Activated B cell treated with CpG ODN at 0.5 μM for 24 hours (primary cell): ENCODE measurements at places on chromosomes 6 and 20. TPM values are rescaled to one million over a fixed set of nuclear protein-coding genes. Genes with fewer than 3 reads are reported as not detected.

Gene ATAT1
- 6.9 and 10.3 TPM in 2 replicates for total RNA-seq

DNA sequence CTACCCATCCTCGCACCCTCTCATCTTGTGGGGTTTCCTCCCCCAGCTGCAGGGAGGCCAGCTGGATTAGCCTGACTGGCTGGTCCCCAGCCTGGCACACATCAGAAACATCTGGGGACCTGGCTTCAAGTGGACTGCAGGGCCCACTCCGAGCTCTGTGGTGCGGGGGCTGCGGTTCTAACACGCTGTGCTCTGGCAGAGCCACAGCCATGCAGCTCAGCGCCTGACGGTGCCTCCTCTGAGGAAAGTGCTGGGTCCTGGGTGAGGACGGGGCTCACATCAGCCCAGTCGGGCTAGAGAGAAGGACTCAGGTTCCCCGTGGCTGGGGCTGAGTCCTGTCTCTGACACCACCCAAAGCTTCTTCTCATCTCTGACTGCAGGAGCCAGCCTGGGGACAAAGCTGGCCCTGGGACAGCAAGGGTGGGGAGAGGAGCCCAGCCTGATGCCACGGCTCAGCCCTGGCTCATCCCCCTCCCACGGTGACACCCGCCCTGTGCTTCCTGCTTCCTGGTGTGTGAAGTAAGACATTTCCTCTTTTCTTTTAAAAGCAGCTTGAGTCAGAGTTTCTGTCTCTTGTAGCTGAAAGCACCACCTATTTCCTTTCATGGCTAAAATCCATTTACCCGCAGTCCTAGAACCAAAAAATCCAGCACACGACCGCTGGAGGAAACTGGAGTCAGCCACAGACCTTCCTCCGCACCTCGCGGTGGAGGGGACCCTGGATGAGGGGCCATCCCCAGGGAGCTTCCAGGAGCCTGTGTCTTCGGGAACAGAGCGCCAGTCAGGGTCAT is 127.4 kb upstream of the AFDN start:
- H3K27me3 ChIP-seq = peaks cover 3% of the 10 kb centered on the region
- H3K36me3 ChIP-seq = no peaks in the 10 kb centered on the region
- peak overlapping the region; percentile 96 for H3K27ac ChIP-seq
- H3K4me1 ChIP-seq = peaks cover 24% of the 10 kb centered on the region

DNA sequence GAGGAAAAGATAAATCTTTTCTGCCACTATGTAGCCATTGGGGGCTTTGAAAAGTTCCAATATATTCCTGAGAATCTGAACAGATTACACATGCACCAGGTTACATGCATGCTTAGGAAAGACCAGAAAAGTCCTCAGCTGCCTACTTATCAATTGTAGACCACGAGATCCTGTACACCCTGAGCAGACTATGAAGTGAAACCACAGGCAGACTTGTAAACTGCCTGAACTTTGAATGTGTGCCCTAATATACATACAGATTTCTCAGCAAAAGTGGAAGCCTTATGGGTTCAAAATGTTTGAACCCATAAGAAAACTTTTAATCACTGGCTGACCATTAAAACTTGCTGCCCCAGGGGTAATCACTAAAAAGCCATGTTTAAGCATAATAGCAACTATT is 273.5 kb upstream of the RUNX2 start:
- DNase-seq = no peak
- H3K27ac ChIP-seq = no peak overlapping the region
- no peak overlapping the region for H3K4me3 ChIP-seq
- no peaks in the 10 kb centered on the region for H3K36me3 ChIP-seq
- no peaks in the 10 kb centered on the region for H3K27me3 ChIP-seq

Gene TRIM10
- not detected in 2 replicates for total RNA-seq

- H3K36me3 ChIP-seq = no peaks in the 10 kb centered on the region
- no peak overlapping the region for H3K4me3 ChIP-seq
- no peaks in the 10 kb centered on the region for H3K4me1 ChIP-seq
- peaks cover 11% of the 10 kb centered on the region for H3K27me3 ChIP-seq
- no peak for DNase-seq
- no peak overlapping the region for H3K27ac ChIP-seq
These were observed 38.7 kb upstream of the SLC17A4 start for GRCh38 chr6:25715794-25716193.

DNA sequence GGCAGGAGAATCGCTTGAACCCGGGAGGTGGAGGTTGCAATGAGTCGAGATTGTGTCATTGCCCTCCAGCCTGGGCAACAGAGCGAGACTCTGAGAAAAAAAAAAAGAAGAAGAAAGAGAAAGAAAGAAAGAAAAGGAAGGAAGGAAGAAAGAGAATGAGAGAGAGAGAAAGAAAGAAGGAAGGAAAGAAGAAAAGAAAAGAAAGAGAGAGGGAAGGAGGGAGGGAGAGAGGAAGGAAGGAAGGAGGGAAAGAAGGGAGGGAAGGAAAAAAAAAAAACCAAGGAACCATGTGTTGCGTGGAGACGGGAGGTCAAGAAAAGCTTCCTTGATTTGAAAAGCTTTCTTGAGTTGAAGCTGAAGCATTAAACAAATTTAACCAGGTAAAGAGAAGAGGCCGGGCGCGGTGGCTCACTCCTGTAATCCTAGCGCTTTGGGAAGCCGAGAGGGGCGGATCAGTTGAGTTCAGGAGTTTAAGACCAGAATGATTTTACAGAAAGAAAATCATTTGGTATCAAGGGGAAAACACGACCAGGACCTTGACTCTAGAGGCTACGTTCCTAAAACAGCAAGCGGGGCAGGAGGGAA is 90.5 kb upstream of the PRSS16 start:
- peak overlapping the region; percentile 89 for H3K4me3 ChIP-seq
- no peak for DNase-seq
- H3K36me3 ChIP-seq = no peaks in the 10 kb centered on the region
- H3K27me3 ChIP-seq = no peaks in the 10 kb centered on the region
- H3K27ac ChIP-seq = peak overlapping the region; percentile 81

- H3K4me3 ChIP-seq = no peak overlapping the region
- no peak overlapping the region for H3K27ac ChIP-seq
- H3K27me3 ChIP-seq = peaks cover 14% of the 10 kb centered on the region
- H3K4me1 ChIP-seq = no peaks in the 10 kb centered on the region
These were observed 185.0 kb downstream of the NFATC2 start for GRCh38 chr20:51357543-51357942.

DNA sequence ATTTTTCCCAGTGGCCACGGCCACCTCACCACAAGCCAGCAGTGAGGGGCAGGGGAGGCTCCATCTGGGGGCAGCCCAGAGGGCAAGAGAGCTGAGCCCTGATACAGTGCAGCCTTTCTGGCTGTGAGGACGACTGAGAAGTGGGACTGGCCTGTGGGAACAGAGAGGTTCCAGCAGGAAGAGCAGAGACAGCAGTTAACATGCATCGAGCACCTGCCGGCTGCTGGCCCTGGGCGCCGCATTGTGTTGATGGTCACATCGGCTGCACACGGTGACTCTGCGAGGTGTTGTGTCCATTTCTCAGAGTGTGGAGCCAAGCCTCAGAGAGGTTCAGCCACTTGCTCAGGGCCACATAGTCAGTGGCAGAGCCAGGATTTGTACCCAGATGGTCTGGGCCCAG is 9.8 kb downstream of the FOXS1 start:
- H3K27me3 ChIP-seq = no peaks in the 10 kb centered on the region
- no peak for DNase-seq
- H3K4me1 ChIP-seq = peaks cover 9% of the 10 kb centered on the region
- no peak overlapping the region for H3K27ac ChIP-seq

- no peaks in the 10 kb centered on the region for H3K36me3 ChIP-seq
- H3K27ac ChIP-seq = no peak overlapping the region
- no peak overlapping the region for H3K4me3 ChIP-seq
- H3K27me3 ChIP-seq = peaks cover 1% of the 10 kb centered on the region
- no peaks in the 10 kb centered on the region for H3K4me1 ChIP-seq
These were observed 49.4 kb downstream of the EYA2 start for GRCh38 chr20:46943861-46944591.

Gene ASIP
- not detected in 2 replicates for total RNA-seq

GRCh38 chr6:149750136-149750609 is 632 bp downstream of the PCMT1 start:
- peaks cover 32% of the 10 kb centered on the region for H3K4me1 ChIP-seq
- H3K27me3 ChIP-seq = no peaks in the 10 kb centered on the region
- peak overlapping the region; percentile 88 for H3K27ac ChIP-seq
- H3K36me3 ChIP-seq = peaks cover 10% of the 10 kb centered on the region

DNA sequence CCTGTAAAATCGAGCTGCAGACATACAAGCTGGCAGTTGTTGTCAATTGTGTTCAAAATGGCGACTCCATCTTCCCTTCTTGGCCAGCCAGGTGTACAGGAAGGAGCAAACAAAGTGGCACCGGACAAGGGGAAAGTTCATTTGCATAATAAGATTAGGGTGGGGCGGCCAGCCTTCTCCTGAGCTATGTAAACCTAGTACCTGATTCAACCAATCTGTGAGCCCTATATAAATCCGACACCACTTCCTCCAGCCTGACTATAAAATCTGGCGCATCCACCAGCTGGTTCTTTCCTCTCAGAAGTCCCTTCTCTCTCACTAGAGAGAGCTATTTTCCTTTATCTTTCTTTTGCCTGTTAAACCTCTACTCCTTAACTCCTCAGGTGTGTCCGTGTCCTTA is 8.1 kb upstream of the HBS1L start:
- peaks cover 14% of the 10 kb centered on the region for H3K4me1 ChIP-seq
- no peaks in the 10 kb centered on the region for H3K27me3 ChIP-seq
- H3K4me3 ChIP-seq = no peak overlapping the region
- DNase-seq = no peak
- H3K36me3 ChIP-seq = no peaks in the 10 kb centered on the region

GRCh38 chr6:156687789-156688619 is 89.2 kb upstream of the ARID1B start:
- peaks cover 65% of the 10 kb centered on the region for H3K4me1 ChIP-seq
- no peak for DNase-seq

Gene CST2
- not detected in 2 replicates for total RNA-seq

- H3K27ac ChIP-seq = peak overlapping the region; percentile 59
- no peak overlapping the region for H3K4me3 ChIP-seq
- H3K36me3 ChIP-seq = peaks cover 87% of the 10 kb centered on the region
These were observed 77.6 kb downstream of the ZMYND8 start for GRCh38 chr20:47278907-47279348.

Gene ULBP1
- 1.9 and 2.2 TPM in 2 replicates for total RNA-seq
